ENCODE measurements at places on chromosomes 1 and 21.

DNA sequence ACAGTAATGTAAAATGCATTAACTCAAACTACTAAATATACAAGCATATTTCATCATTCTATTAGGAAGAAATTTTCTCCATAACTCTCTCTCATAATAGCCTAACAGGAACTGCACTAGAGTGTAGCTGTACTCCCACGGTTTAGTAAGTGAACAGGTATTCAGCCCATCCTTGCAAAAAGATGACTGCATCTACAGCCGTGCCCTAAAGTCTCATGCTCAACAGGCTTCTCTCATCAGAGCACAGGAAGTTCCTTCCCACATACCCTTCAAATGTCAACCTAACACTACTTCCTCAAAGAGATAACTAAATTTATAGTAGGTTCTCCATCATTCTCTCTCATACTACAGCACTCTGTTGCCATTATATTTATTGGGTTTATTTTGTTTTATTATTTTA is 251.6 kb downstream of the AKT3 start:
- DNase-seq, result no peak

- no peak for DNase-seq
Measured at GRCh38 chr1:61140778-61141177, 58.4 kb downstream of the NFIA start.

- no peak for DNase-seq
Measured at GRCh38 chr1:214469290-214469689, 82.1 kb downstream of the PTPN14 start.

- no peak for DNase-seq
Measured at GRCh38 chr1:177425199-177425598, 254.4 kb downstream of the BRINP2 start.

GRCh38 chr1:245003246-245003645 is 138.9 kb upstream of the HNRNPU start:
- DNase-seq, result no peak

DNA sequence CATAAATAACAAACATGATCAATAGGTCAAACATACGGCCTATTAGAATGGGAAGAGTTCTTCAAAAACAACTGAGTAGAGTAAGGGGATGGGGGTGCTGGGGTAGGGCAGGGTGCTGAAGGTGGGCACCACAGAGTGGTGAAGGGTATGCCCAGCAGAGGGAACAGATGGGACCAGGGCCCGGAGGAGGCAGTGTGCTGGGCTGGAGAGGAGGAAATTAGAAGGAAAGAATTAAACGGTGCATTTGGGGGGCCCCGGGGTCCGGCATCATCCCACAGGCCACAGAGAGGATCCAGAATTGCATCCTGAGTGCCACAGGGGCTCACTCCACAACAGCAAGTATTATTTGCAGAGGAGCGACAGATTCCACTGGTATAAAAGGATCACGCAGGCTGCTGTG is 94.5 kb downstream of the GLIS1 start:
- no peak for DNase-seq

- DNase-seq, result peak; percentile 51
Measured at GRCh38 chr1:182615468-182616129, 11.4 kb upstream of the RGS16 start.

DNA sequence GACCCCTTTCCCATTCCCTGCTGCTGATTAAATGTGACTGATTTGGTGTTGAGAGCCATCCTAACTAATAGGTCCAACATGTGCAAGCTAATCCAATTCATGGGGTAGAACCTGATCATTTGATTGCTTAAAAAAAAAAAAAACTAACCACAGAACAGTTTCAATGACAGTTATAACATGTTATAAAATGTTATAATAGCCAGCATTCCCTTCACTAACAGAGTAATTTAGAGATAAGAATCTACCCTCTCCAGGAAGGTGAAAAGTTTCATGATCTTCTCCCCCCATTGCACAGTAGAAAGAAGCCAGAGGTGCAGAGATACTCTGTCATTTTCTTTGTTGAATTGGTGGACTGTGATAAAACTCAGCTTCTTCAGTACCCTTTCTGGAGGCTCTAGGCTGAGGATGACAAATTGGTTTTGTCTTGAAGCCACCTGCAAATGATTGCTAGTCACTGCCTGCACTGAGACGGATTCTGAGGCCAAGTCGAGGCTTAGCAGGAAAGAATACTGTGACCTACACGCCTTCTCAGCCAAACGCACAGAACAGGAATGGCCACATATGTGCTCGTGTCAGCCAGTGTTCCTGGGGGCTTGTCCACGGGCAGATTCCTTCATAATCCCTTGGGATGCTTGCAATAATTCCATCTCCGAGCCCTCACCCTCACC is 215.7 kb upstream of the IRF2BP2 start:
- no peak for DNase-seq

DNA sequence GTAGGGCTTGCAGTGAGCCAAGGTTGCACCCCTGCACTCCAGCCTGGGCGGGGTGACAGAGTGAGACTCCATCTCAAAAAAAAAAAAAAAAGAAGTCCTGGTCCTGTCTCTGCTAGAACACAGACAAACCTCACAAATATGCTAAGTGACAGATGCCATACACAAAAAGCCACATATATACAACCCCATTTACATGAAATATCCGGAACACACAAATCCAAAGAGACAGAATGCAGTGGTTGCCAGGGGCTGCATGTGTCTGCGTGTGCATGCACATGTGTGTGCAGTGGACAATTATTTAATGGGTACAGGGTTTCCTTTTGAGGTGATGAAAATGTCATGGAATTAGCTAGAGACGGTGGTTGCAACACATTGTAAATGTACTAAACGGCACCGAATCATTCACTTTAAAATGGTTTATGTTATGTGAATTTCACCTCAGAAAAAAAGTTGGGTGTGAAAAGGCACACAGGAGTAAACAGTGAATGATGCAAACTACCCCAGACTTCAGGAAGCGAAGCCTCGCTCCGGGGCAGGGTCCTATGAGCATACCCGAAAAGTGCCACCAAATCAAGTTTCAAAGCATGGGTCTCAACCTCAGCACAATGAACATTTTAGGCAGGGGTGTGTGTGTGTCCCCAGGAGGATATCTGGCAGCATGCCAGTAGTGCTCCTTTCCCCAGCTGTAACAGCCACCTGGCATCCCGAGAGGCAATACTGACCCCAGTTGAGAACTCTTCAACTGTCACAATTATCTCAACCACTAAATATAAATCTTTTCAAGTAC is 48.3 kb downstream of the GNB1 start:
- no peak for DNase-seq

DNA sequence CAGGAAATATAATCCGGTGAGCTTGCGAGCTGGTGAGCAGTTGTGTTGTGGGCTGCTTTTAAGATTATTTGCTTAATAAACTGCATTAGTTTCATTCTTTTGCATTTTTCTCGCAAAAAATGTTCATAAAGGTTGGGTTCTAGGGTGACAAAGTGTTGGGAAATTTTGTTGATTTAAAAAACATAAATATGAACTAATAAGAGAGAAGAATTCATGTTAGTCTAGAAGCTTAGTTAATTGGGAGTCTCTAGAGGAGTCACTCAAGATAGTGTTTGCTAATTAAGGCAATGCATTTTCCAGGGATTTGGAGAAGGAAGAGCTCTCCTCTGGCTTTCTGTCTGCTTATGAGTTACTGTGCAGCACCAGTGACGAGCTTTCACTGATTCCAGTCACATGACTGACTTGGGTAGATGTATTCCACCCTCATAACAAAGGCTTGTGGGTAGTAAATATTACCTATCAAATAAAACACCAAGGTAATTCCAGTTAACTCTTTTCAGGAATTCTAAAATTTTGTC is 417.0 kb downstream of the PTBP2 start:
- no peak for DNase-seq

GRCh38 chr1:38528623-38529022 is 330.9 kb downstream of the RRAGC start:
- DNase-seq, result no peak

GRCh38 chr1:109739738-109740614 is 862 bp downstream of the GSTM3 start:
- peak; percentile 78 for DNase-seq

GRCh38 chr1:162822391-162823200 is 32.1 kb downstream of the HSD17B7 start:
- peak; percentile 83 for DNase-seq

DNA sequence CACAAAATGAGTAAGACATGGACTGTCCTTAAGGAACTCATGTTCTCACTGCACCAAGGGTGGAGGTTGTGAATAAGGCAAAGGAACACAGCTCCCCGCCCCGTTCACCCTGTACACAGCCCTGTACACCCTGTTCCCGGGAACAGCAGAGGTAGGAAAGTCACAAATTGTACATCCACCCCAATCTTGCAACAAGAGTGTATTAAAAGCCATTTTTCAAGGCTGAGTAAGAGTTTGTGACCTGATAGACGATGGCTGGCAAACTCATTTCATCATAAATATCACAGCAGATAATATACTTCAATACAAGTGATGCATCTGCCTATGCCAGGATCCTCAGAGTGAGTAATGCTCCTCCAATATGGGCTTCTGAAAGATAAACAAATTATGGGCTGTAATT is 52.5 kb upstream of the CAMK1G start:
- peak; percentile 25 for DNase-seq

- DNase-seq, result no peak
Measured at GRCh38 chr1:85579622-85580021, 939 bp upstream of the CCN1 start.

GRCh38 chr1:36944883-36945282 is 89.4 kb downstream of the GRIK3 start:
- DNase-seq, result peak; percentile 20

- peak; percentile 50 for DNase-seq
Measured at GRCh38 chr1:34918977-34919561, 10.4 kb downstream of the DLGAP3 start.

DNA sequence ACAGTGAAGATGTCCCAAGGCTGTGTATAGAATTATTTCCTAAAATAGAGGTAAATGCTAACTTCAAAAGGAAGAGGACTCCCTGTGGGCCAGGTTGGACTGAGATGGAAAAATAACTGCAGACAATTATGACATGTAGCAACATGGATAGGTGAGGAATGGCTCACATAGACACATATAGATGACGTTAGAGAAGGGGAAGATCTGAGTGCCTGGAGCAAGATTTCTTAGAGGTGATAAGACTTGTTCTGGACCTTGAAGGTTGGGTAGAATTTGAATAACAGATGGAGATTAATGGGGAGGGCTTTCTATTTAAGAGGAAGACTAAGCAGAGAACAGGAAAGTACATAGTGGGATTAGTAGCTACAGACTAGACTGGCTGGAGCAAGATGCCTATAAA is 76.9 kb downstream of the C1orf21 start:
- DNase-seq, result no peak

DNA sequence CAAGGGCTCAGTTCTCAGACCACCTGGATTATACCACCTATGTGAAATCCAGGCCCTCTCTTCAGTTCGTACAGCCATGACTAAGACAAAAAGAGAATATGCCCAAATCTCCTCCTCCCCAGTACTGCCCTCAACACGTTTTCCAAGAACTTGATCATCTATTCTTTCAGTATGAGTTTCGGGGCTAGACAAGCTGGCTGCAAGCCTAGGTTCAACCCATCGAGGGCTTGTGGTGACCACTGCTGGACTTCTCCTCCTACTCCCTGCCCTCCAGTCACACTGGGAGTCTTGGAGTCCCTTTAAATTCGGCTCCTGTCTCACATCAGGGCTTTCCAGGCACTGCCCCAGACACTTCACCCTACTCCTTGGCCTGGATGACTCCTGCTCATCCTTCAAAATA is 352.3 kb downstream of the KCNH1 start:
- DNase-seq, result no peak

- no peak for DNase-seq
Measured at GRCh38 chr1:109850827-109851226, 59.8 kb upstream of the CSF1 start.

GRCh38 chr1:151039521-151039920 is 3.1 kb downstream of the BNIPL start:
- no peak for DNase-seq

- DNase-seq, result peak; percentile 94
Measured at GRCh38 chr1:153626904-153627714, at the start of gene S100A13. TSS of gene S100A13 (minus strand) at chr1:153627505. CDS start at chr1:153626472, 1,033 bp downstream.

- DNase-seq, result peak; percentile 77
Measured at GRCh38 chr1:167819849-167820683, 93.9 kb downstream of the ADCY10 start.

DNA sequence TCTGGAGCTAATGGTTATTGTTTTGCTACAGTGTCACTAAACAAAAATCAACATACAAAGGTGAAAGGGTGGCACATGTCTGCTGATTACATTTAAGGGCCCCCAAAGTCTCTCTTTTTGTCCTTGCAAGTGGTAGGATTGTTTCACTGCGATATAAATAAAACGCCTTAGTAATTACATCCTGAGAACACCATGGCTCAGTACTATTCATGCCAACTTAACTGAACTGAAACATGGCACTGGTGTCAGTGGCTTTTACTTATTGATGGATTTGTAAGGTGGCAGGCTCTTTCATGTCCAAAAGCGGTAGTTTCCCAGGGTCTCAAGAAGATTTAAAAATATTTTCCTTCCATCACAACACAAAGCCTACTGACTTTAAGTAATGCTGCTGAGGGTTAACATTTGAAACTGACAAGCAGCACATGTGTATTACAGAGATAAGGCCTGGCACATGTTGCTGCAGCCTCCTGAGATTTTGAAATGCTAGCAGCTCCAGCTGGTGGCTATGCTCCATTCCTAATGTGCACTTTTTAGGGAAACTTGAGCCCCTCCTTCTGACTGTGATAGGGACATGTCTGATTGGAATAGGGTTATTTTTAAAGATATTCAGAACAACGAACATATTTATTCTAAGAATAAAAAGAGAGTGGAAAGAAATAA is 86.8 kb downstream of the ATP1B1 start:
- DNase-seq, result no peak

DNA sequence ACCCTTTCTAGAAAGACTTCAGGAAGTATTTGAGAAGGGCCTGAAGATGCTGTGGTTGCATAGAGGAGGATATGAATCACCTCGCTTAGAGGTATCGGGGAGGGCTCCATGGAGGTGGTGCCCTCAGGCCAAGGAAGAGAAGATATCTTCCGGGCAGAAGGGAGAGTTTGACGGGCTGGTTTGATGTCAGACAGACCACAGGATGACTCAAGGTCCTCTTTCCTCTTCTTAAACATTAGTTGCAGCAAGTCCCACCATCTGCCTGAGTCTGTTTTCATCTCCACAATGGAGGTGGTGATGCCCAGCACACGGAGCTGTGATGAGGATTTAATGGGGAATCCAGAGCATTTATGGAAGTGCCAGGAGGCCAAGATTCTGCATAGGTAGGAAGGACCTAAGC is 25.1 kb upstream of the RUNX3 start:
- DNase-seq, result no peak

- DNase-seq, result no peak
Measured at GRCh38 chr1:94797291-94797690, 22.9 kb upstream of the SLC44A3 start.

Data from NCI-H146 (cell line).